Type B pancreatic cell (in vitro differentiated cells): ENCODE measurements at places on chromosomes 12 and 14. TPM values are rescaled to one million over a fixed set of nuclear protein-coding genes. Genes with fewer than 3 reads are reported as not detected.

Gene BTBD7
- total RNA-seq: 47.9 and 48.1 TPM in 2 replicates

GRCh38 chr12:124725099-124725498, 138.6 kb downstream of the SCARB1 start:
- H3K4me1 ChIP-seq: peaks cover 45% of the 10 kb centered on the region
- H3K27ac ChIP-seq: no peak overlapping the region
- no peak overlapping the region for H3K4me3 ChIP-seq
- no peaks in the 10 kb centered on the region for H3K36me3 ChIP-seq
- no peak for DNase-seq

- no peak overlapping the region for H3K27ac ChIP-seq
- H3K4me1 ChIP-seq: peaks cover 13% of the 10 kb centered on the region
- H3K36me3 ChIP-seq: peaks cover 7% of the 10 kb centered on the region
- no peak for DNase-seq
- H3K27me3 ChIP-seq: peaks cover 66% of the 10 kb centered on the region
Measured at GRCh38 chr12:24360057-24360456, 410.6 kb upstream of the SOX5 start.

DNA sequence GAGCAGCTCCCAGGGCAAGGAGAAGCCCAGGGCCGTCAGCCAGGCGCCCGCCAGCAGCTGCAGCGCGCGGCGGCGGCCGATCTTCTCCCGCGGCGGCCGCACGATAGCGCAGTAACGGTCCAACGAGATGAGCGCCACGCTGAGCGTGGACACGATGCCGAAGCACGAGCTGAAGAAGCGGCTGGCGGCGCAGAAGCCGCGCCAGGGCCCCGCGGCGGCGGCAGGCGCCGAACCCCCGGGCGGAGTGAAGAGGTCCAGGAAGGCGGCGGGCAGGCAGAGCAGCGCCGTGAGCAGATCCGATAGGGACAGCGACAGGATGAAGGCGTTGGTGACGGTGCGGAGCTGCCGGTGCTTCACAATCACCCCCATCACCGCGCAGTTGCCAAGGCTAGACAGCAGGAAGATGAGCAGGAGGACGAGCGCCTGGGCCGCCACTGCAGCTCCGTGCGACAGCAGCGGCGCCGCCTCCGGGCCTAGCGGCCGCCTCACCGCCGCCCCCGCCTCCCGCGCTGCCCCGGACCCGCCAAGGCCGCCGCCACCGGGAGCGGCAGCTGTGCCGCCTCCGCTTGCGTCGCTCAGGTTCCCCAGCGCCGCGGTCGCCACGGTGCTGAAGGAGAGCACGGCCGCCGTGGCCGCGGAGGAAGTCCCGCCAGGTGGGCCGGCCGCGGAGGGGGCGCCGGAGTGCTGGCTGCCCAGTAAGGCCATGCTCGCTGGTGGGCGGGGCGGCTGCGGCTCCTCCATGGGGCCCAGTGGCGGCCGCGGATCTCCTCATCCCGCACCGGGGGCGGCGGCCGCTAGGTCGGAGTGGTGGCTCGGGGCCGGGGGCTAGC, 479 bp downstream of the GPR135 start:
- peaks cover under 1% of the 10 kb centered on the region for H3K36me3 ChIP-seq
- peak; percentile 79 for DNase-seq
- no peak overlapping the region for H3K27ac ChIP-seq
- peaks cover 24% of the 10 kb centered on the region for H3K27me3 ChIP-seq
- H3K4me3 ChIP-seq: peak overlapping the region; percentile 90

- no peak for DNase-seq
- H3K36me3 ChIP-seq: no peaks in the 10 kb centered on the region
- H3K4me3 ChIP-seq: no peak overlapping the region
Measured at GRCh38 chr12:43402436-43402835, 149.6 kb downstream of the ADAMTS20 start.

- no peaks in the 10 kb centered on the region for H3K36me3 ChIP-seq
- peaks cover 10% of the 10 kb centered on the region for H3K4me1 ChIP-seq
- peak; percentile 52 for DNase-seq
- H3K27me3 ChIP-seq: peaks cover 38% of the 10 kb centered on the region
Measured at GRCh38 chr12:1926251-1926657, 7.8 kb upstream of the CACNA2D4 start.
